ENCODE measurements at places on chromosomes 3 and 15. TPM values are rescaled to one million over a fixed set of nuclear protein-coding genes. Genes with fewer than 3 reads are reported as not detected.

DNA sequence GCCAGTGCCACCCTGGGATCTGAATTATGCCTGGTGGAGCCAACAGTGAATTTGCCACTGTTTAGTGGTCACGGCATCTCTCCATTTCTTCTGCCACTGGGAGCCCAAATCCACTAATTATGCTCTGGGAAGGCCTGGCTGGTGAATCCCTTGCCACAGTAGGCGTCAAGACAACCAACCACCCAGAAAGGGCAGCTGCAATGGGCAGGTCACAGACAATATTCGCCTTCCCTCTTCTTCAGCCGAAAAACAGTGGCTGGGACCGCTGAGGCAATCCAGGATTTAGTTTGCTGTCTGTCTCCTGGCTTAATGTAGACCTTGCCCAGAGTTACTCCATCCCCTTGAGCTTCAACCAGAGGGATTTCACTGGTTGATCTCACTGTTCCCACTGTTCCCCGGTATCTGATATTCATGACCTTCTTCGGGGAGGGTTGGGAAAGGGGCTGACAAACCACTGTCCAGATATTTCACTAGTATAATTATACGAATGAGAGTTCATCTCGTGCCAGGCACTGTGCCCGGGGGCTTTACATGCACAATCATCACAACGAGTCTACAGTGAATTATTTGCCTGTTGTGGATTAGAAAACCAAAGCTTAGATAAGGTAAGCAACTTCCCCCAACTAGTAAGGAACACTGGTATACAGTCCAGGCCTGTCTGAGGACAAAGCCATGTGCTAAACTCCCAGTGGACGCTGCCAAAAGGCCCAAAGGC, 49.9 kb upstream of the RAB6B start:
- no peak for ATAC-seq

DNA sequence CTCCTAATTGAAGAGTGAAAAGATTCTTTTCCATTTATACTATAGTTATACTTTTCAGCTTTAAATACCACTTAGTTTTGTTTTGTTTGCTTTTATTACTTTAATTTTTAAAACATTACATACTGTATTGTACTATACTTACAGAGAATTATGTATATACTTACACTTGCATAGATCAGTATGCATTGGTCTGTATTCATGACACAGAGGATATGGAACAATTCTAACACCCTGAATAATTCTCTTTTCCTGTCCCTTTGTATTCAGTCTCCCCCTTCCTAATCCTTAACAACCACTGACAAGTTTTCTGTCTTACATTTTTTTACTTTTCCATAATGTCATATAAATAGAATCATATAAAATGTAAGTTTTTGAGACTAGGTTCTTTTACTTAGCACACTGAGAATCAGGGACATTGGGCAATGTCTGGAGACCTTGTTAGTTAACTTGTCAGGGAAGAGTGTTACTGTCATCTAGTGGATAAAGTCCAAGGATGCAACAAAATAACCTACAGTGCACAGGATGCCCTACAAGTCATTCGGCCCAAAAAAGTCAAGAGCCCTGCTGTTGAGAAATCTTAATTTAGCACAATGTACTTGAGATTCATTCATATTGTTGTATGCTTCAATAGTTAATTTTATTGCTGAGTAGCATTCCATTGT, 95.7 kb upstream of the MCTP2 start:
- no peak for ATAC-seq

- no peak for ATAC-seq
Observed at GRCh38 chr3:103947062-103947461, 1419.6 kb upstream of the ALCAM start.

SLC9C1 gene
- 0.35 TPM for total RNA-seq

DNA sequence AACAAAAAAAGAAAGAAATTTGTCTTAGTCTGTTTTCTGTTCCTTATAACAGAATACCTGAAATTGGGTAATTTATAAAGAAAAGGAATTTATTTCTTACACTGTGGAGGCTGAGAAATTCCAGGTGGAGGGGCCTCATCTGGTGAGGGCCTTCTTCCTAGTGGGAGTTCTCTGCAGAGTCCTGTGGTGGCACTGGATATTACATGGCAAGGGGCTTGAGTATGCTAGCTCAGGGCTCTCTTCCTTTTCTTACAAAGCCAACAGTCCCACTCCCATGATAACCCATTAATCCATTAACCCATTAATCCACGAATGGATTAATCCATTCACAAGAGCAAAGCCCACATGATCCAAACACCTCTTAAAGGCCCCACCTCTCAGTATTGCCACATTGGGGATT, 2.9 kb upstream of the SATB1 start:
- ATAC-seq = no peak

GRCh38 chr15:23695282-23695681, 8.2 kb upstream of the NDN start:
- no peak for ATAC-seq

DNA sequence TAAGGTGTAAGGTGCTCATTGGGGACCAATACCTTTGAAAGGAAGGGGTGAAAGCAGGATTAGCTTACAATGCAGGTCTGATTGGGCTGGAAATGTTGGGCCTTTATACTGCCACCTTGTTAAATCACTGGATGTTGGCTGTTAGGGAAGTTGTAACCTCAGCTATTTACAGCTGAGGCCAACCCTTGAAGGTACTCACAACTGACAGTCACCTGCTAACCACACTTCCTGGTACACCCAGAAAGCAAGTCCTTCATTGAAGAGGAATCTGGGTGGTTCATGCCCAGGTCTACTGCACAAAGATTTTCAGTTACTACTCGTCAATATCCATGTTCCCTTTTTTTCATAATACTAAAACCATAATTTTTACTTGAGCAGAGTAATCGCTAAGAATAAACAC, 65.4 kb upstream of the CLDN18 start:
- no peak for ATAC-seq
